ENCODE measurements at places on chromosomes 11 and 22.

DNA sequence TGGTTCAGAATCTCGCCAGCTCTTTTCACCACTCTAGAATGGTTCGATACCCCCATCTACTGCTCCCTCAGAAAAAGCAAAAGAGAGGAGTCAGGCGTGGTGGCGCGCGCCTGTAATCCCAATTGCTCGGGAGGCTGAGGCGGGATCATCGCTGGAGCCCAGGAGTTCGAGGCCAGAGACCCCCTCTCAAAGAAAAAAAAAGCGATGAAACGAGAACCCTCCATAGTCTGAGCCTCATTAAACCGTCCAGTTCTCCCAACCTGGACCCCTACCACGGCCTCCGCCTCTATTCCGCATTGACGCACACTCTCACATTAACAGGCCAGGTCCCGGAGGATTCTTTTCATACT lies 439 bp downstream of the SPA17 start:
- no peak for DNase-seq

DNA sequence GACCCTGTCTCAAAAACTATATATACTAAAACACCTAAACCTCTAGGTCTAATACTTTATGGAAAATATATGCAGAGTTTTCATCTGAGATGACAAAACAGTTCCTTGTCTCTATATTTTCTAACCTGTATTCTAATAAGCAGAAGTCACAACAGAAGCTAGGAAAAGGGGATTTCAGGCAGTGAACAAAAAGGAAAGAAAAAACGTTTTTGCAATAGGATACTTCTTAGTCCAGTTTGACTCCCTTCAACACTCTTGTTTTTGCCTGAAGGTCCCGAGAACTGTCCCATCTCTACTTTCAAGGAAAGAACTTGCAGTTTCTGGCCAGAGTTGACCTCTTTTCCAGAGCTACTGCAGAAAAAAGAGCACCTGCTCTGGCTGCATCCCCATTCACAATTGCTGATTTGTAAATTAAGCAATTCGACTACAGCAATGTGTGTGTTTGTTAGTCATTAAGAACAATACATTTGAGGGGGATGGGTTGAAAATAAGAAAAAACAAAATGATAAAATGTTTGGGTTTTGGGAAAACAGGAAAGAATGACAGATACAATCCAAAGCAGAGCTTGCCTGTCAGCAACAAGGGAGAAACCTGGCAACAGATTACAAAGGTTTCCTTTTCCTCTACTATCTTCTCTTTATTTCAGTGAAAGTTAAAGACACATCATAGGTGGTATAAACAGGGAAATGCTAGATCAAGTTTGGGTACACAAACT lies 160.0 kb downstream of the FCHSD2 start:
- no peak for DNase-seq

GRCh38 chr22:16917144-16918003 lies 90.6 kb downstream of the GAB4 start:
- DNase-seq = no peak

DNA sequence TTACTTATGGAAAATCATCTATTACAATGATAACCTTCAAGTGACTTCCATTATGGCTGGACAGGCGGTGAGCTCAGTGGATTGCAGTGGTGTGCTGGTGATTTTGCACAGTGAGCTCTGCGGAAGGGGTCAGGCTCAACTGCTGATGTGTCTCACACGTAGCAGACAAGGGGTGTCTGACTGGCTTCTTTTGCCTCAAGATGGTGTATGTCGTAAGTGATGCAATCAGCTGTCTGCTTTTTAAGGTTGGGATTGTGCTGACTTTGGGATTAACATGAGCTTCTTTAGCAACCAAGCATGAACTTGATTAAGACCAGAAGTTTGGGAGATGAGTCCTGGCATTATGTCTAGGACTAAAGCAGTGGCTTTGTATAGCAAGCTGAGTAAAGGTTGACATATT lies 49.5 kb downstream of the POLD3 start:
- no peak for DNase-seq

DNA sequence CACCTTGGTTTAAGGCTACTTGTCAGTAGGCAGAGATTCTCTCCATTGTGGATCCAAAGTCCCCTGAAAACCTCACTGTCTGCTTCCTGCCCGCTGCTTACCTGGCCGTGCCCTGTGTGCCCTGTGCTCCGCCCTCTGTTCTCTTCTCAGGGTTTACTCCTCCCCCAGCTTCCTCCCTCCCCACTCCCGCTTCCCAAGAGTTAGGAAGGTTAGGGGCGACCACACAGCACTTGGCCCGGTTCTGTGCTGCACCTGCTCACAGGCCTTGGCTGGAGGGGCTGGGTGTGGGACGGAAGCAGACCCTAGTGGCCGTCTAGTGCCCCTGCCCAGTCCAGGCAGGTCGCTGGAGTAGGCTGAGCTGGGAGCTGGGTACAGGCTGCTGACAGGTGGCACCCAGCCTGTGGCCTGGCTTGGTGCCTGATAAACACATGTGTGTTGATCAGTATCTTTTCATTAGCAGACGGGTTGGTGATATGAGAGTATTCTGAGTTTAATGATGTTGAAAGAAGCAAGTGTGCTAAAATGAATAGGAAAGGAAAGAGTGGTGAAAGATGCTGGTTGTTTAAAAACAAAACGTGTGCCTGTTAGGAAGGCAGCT lies 40.5 kb downstream of the GRAMD4 start:
- DNase-seq = no peak

DNA sequence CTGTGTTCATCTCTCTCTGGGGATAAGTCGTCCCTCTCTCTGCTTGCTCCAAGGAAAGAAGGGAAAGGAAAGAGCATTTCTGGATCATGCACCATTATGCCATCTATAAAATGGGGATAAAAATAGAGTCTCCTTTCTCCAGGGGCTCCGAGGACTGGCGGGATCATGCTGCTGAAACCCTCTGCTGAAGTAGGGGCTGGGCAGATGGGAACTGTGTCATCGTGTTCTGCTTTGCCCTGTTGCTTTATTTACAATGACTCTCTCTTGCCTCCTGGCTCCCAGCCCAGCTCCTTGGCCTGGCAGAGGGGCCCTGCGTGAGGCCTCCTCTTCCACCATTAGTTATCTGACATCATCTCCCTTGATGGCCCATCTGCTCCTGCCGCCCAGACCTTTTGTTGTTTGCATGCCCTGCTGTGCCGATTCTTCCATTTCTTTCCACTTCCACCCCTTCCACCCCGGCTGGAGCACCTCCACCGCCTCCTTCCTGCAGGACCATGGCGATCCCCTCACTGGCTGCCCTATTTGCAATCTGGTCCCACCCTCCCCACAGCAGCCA lies 200.9 kb downstream of the MYO18B start:
- no peak for DNase-seq

GRCh38 chr11:30987819-30988218 lies 381.7 kb downstream of the DCDC1 start:
- no peak for DNase-seq

- no peak for DNase-seq
Measured at GRCh38 chr11:65431451-65432099, 9.0 kb downstream of the NEAT1 start.

- DNase-seq = no peak
Measured at GRCh38 chr11:121358760-121359159, 66.2 kb downstream of the SC5D start.

GRCh38 chr22:49863931-49864330 lies 10.3 kb downstream of the ZBED4 start:
- no peak for DNase-seq

GRCh38 chr22:38706101-38706900 lies 557 bp downstream of the GTPBP1 start:
- DNase-seq = no peak

GRCh38 chr11:44005956-44006355 lies 41.8 kb upstream of the ACCSL start:
- DNase-seq = no peak

GRCh38 chr22:37892566-37893335 lies 13.3 kb upstream of the MICALL1 start:
- DNase-seq = no peak

All from esophagus muscularis mucosa (tissue), 4 donors.